GM12864 (cell line): ENCODE measurements at places on chromosomes 12 and 14.

DNA sequence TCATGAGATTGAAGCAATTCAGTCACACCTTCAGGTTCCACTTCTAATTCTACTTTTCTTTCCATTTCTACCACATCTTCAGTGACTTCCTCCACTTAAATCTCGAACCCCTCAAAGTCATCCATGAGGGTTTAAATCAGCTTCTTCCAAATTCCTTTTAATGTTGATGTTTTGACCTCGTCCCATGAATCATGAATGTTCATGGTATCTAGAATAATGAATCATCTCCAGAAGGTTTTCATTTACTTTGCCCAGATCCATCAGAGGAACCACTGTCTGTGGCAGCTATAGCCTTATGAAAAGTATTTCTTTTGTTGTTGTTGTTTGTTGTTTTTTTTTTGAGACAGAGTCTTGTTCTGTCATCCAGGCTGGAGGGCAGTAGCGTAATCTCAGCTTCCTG is 7.6 kb downstream of the RXYLT1 start:
- DNase-seq = no peak

DNA sequence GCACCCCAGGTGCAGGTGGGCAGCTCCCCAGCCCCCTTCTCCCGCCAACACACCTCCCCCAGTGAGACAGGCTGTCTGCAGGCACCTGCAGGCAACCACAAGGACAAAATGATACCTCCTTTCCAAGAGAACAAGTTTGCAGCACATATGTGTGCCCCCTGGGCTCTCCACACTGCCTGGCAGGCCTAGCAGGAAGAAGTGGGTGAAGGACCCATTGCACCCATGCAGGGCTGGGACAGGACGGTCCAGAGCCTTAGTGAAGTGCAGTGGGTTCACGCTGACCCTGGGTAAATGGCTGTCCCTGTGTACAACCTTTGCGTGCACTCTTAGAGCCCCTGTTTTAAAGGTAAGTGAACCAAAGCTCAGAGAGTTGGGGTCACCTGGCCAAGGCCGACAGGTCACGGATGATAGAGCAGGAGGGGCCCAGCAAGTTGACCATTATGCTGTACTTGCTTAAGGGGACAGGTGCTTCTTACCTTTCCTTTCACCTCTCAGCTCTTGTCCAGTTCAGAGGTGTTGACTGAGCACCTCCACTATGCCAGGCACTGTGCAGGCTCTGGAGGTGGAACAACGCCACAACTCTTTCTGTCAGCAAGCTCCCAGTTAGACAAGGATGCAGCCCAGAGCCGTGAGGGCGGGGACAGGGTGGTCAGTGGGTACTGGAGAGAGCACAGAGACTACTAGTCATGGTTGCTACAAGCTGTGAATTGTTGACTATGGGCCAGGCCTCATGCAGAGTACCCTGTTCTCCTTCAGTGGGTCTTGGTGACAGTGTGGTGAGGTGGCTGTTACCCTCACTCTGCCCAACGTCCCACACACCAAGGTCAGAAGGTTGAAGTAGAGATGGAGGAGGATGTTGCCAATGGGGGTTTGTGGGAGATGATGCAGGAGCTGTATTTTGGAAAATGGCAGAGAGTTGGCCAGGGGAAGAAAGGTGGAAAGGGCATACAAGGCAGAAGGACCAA is 125.9 kb downstream of the PAPOLA start:
- DNase-seq = no peak

DNA sequence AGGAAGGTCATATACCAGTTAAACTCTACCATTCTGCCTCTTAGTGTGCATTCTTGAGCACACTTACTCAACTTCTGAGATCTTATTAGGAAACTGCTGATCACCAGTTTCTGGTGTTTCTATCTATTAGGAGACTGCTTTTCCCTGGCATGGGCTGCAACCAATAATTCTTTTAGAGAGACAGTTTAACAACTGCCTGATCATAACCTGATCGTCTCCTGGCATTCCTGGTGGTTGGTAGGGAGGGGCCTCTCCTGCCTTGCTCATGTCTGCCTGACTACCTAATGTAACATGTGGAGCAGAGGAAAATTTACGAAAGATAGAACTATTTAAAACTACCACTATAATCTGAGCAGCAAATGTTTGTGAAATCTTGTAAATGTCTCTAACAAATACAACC is 75.3 kb upstream of the MGAT4C start:
- no peak for DNase-seq

- no peak for DNase-seq
Measured at GRCh38 chr12:89069431-89069830, 282.9 kb downstream of the DUSP6 start.

GRCh38 chr14:74685921-74686678 is 26.8 kb downstream of the AREL1 start:
- DNase-seq = no peak
